ENCODE measurements at places on chromosomes 12 and 14.

DNA sequence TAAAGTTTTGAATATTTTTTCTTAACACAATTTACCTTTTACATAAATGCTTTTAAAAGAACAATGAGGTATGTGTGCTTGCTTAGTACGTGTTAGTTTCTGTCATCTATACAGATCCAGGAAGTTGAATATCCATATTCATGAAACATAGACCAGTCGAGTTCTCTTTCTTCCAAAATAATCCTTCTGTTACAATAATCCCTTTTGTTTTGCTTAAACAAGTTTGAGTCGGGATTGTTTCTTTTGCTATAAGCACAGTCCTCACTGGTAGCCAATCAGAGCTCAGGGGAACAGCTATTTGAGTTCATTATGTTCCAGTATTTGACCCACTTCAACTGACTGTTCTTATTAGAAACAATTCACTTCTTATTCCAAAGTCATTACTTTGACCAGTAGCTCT lies 214.7 kb upstream of the FLRT2 start:
- ATAC-seq = no peak

DNA sequence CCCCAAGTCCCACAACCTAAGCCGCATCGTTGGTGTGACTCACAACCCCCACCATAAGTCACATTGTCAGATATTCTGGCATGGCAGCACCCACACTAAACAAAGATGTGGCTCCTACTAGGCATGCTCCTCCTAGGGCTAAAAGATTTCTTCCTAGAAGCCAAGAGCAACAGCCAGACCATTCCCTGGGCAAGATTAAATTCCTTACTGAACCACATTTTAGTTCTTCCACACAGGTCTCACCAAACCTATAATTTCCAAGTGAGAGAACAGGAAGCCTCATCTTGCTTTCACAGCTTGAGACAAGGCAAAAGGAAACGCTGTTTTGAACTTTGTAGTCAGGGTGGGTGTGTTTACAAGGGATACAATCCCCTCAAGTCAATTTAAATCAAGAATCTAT lies 632.8 kb downstream of the DIO2 start:
- no peak for ATAC-seq

DNA sequence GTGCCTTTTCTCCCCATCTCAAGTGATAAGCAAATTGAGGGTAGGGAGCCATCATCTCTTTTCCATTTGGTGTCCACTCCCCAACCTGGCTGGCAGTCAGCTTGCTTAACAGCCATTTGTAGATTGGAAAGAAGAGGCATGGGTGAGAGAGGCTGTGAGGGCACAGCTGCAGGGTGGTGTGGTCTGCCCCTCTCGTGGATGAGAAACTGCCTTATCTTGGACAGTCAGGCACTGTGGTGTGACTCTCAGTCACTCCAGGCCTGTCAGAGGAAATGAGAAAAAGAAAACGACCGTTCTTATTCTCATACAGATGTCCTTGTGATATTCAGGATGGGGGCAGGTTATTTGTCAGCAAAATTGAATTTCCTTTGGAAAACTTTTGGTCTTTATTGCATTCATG lies 65.1 kb upstream of the SRSF5 start:
- no peak for ATAC-seq

- ATAC-seq = peak; percentile 43
Measured at GRCh38 chr14:101791919-101792572, 30.5 kb downstream of the PPP2R5C start.

GRCh38 chr14:95156161-95157047 lies 925 bp downstream of the DICER1 start:
- ATAC-seq = peak; percentile 34

- no peak for ATAC-seq
Measured at GRCh38 chr14:101242442-101243385, 318.6 kb upstream of the DIO3 start.

DNA sequence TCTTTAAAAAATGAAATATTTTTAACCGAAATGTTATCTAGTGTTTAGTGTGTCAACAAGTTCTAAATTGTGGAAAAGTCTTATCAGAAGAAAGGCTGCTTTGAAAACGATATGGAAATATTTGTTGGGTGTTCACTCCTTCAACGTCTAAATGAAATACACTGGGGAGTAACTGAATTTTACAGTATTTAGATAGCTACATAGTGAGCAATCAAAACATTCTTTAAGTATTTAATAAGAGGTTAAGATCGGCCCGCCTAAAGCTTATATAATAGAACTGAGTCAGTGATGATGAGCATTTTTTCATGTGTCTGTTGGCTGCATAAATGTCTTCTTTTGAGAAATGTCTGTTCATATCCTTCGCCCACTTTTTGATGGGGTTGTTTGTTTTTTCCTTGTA lies 228.3 kb downstream of the RAD51B start:
- ATAC-seq = no peak
